ENCODE measurements at places on chromosomes 16 and 17.
A peak's percentile ranks its signal among the peaks of the same experiment; 100 is the strongest.

- no peak for DNase-seq
These were observed 113.9 kb upstream of the FOXF1 start for GRCh38 chr16:86396422-86396821.

GRCh38 chr16:77297996-77298395 is 98.8 kb downstream of the SYCE1L start:
- no peak for DNase-seq

GRCh38 chr16:70331588-70332358 is 14.9 kb upstream of the DDX19A start:
- DNase-seq = no peak

GRCh38 chr17:2421315-2422147 is 20.7 kb upstream of the MNT start:
- DNase-seq = no peak

GRCh38 chr17:31532526-31532925 is 141.1 kb downstream of the RAB11FIP4 start:
- DNase-seq = no peak

GRCh38 chr17:725084-725483 is 7.3 kb upstream of the TLCD3A start:
- no peak for DNase-seq

DNA sequence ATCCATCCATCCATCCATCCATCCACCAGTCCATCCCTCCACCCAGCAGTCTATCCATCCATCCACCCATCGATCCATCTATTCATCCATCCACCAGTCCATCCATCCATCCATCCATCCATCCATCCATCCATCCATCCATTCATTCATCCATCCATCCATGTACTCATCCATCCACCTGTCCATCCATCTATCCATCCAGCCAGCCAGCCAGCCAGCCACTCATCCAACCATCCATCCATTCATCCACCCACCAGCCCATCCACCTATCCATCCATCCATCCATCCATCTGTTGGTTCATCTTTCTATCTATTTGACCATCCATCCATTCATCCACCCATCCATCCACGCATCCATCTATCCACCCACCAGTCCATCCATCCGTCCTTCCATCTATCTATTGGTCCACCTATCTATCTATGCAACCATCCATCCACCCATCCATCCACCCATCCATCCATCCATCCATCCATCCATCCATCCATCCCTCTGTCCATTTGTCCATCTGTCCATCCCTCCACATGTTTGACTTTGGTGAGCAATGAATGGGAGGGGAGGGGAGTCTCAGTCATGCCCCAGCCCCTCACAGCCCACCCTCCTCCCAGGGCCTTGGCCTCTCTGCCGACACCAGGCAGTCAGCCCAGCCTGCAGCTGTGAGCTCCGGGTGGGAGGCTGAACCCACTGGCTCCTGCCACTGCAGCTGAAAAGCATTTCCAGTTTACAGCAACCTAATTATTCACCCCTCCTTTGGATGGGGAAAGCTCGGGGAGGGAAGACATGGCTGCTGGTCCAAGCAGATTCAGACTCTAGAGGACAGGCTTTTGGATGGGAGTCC is 38.1 kb upstream of the SSTR5 start:
- DNase-seq = no peak

DNA sequence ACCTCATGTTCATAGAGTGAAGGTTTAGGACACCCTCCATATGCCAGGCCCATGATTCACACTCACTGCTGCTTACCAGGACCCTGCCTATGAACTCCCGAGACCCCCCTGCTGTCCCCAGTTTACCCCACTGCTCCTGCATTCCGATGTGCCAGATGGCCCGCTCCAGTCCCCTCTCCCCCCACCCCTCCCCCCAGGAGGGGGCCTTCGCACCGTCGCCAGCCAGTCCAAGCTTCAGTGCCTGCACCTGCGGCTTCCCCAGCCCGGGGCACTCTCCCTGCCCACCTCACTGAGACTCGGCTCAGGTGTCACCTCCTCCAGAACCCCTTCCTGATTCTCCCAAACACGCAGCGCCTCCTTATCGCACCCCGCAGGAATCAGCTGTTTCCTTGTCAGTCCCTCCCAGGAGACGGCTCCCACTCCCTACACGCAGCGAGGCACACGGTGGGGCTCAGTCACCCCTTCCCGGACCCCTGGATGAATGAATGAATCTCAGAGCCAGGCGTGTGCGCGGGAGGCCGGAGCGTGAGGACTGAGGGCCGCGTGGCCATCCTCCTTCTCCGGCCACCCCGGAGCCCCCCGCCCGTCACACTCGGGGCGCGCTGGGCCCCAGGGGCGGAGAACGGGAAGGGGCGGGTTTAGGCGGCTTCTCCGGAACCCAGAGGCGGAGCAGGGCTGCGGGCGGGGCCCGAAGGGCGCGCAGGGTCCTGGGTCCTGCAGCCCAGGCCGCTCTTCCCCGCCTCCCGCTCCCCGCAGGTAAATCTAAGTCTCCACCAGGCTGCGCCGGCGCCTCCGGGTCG is 1.6 kb downstream of the MYO1C start:
- peak; percentile 52 for DNase-seq

DNA sequence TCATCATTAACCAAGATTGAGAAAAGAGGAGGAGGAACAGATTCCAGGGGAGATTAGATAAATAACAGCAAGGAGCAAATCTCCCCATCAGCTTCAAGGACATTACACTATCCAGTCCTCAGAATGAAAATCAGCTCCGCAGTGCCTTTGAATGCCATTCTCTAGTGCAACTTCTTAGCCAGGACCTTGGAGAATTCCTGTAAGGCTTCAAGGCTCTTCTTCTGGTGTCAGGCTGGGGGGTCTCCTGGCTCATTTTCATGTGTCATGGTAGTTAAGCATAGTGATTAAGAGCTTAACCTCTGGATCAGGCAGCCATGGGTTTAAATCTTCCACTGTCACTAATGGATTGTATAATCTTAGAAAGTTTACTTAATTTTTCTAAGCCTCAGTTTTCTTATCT is 137.3 kb upstream of the CCL2 start:
- no peak for DNase-seq

- no peak for DNase-seq
These were observed 197.4 kb downstream of the ZNF423 start for GRCh38 chr16:49658531-49658930.

GRCh38 chr16:70777973-70778406 is 23.0 kb downstream of the VAC14 start:
- DNase-seq = no peak

DNA sequence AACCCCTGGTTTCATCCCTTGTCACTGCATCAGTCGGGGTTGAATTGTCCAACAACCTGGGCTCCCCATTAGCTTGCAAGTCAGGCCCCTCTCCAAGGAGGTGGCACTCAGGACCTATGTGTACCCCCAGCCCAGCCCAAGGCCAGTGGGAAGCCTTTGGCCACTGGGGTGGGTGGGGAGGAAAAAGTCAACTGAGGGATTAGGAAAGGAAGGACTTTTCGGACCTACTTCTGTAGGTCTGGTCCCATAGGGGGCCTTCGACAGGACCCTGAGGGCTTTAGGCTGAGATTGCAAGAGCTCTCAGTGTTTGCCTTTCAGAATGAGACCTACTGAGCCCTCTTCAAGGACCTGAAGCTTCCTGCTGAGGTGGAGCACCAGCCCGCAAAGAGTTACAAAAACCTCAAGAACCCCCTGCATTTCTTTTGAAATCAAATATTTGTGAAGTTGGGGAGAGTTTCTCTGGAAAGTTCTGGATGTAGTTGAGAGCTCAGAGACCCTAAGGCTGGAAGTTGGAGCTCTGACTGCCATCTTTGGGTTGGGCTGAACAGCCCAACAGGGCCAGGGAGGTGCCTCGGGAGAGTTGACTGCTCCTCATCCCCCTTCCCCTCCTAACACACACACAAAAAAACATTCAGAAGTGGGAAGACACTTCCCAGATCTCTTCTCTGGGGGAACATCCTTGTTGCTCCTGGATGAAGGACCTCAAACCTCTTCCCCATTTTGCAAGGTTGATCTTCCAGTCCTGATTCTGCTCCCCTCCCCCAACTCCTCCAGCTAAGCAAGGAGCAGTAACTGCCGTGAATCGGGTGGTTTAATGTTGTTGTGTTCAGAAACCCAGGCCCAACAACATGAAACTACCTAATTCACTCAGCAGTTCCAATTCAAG is 5.8 kb upstream of the HOXB9 start:
- no peak for DNase-seq

DNA sequence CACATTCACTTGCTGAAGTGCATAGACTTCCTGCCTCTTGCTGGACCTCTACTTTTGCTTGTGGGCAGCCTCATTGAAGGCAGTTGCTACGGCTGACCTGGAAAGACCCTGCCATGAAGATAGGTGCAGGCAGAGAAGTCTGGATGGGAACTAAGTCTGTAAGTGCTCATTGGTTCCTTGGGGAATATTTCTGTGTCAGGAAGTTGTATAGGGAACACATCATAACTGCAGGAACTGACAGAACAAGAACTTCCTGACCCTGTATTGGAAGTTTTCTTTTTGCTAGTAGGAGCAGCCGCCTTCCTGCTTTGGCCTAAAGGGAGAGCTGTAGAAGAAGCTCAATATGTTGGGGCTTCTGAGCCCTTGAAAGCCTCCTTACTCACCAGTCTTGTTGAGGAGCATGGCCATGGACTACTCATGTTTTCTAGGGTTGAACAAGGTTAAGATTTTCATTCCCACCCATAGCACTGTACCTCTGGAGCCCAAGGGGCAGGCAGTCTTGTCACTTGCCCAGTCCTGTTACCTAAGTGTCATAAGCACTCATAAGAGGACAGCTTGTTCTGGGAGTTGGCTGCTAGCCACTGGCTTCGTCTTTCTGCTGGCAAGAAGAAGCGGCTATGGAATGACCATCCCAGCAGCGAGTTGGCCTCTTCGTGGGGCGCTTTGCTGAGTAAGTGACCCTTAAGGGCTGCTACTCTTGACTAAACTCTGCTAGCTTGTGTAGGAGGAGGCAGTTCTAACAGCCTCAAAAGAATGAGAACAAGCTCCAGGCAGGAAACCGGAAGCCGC is 7.2 kb downstream of the UBFD1 start:
- no peak for DNase-seq

- no peak for DNase-seq
These were observed 151.0 kb upstream of the RBL2 start for GRCh38 chr16:53282975-53283946.

GRCh38 chr16:87332150-87332549 is 15.0 kb upstream of the C16orf95 start:
- DNase-seq = no peak

DNA sequence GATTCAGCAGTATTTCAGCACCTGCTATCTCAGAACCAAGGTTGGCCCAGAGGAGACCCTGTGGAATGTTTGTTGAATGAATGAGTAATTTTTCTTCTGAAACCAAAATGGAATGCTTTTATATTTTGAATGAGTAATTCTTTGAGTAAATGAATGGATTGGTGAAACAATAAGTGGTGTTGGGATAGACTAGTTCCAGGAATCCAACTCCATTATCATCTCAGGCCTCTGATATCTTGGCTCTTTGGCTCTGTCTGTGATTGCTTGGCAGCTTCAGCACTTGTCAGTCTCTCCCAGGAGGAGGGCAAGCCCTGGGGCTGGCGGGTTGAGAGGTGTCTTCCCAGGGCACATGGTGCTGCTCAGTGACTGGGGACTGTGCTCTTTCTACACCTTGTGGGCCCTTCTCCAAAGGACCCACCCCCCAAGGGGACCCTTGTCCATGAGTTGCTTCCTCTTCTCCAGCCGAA is 284.4 kb upstream of the FOXF1 start:
- DNase-seq = no peak

- DNase-seq = no peak
These were observed 128.5 kb downstream of the PARN start for GRCh38 chr16:14501331-14502255.

GRCh38 chr16:57626420-57627170 is 1.8 kb upstream of the ADGRG1 start:
- DNase-seq = no peak

DNA sequence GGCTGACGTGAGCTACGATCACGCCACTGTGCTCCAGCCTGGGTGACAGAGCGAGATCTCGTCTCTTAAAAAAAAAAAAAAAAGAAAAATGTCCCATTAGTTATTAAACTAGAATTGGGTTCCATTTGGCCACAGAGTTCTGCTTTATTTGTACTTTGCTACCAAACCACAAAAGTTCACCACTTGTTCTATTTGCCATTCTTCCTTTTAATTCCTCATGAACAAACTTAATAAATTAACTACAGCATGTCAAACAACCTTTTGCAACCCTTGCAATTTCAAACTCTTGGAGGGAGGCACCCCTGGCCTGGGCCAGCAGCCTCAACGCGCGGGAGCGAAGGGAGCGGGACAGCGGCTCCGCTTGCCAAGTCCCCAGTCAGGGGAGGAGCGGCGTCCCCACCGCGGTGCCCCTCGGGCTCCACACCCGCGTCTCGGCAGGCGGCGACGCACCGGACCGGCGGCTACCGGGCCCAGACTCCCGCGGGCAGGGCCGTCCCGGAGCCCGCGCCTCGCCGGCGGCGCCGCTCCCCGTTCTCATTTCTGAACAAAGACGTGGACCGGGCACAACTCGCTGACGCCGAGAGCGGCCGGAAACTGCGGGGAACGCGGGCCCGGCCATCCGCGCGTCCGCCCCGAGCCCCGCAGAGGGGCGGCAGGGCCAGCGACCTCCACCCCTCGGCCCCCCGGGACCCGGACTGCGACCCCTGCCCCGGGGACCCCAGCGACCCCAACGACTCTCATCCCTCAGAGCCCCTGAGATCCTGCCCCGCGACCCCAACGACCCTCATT is 775 bp downstream of the CYTH1 start:
- DNase-seq = no peak

DNA sequence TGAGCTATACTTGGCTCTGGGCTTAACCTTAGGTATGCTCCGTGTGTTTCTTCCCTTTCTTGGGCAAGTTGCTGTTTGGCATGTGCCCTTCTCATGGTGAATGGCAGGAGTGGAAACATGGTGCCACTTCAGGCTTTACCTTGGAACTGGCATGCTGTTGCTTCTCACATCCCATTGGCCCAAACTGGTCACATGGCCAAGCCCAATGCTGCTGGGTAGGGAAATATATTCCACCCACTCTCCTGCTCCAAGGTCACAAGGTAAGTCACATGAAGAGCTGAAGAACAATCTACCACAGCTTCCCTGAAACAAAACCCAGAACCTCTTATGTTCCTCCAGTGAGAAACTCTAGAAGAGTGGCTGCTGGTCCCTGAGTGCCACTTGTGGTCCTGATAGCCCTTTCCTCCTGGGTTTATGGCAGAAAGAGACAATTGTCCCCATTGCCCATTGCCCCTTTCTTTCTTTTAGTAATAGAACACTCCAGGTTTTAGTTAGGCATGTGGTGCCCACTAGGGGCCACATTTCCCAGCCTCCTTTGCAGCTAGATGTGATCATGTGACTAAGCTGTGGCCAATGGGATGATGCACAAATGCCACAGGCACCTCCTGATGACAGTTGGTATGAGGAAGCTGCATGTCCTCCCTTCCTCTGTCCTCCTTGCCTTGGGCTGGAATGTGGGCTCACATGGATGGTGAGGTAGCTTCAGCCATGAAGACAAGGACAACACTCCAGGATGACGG is 50.3 kb downstream of the MEOX1 start:
- DNase-seq = no peak

GRCh38 chr17:64042700-64043485 is 22.5 kb upstream of the ICAM2 start:
- DNase-seq = no peak
